ENCODE measurements at places on chromosomes 4 and X. TPM values are rescaled to one million over a fixed set of nuclear protein-coding genes. Genes with fewer than 3 reads are reported as not detected.

- peak; percentile 8 for DNase-seq
These were observed 25.2 kb downstream of the WDR44 start for GRCh38 chrX:118370921-118371624.

GRCh38 chr4:160595646-160596045 is 1492.8 kb downstream of the RAPGEF2 start:
- DNase-seq: no peak

- peak; percentile 47 for DNase-seq
These were observed 653 bp downstream of the HHIP start for GRCh38 chr4:144646523-144647094.

The ADAD1 gene
- not detected for total RNA-seq

DNA sequence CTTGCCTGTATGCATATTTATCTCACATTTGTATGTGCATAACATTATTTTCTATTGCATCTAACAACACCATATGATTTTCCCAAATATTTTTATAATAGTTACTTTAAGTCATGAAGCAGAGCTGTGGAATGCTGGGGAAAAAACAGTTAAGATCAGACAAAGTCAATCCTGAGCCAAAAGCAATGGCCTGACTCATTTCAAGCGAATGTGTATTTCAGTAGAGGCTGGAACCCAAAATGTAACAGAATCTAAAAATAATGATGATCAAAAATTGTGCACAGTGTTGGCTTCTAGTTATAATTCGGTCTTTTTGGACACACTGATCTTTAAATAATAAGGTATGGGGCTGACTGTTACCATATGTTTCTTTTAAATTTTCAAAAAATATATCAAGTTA is 516.2 kb upstream of the ADGRL3 start:
- no peak for DNase-seq

- DNase-seq: no peak
These were observed 60.6 kb downstream of the TENM3 start for GRCh38 chr4:182303847-182304246.

The TLR6 gene
- 1.1 TPM for total RNA-seq

Data from hepatocyte (in vitro differentiated cells).